ENCODE measurements at places on chromosomes 2 and 18.
A peak's percentile ranks its signal among the peaks of the same experiment; 100 is the strongest.

DNA sequence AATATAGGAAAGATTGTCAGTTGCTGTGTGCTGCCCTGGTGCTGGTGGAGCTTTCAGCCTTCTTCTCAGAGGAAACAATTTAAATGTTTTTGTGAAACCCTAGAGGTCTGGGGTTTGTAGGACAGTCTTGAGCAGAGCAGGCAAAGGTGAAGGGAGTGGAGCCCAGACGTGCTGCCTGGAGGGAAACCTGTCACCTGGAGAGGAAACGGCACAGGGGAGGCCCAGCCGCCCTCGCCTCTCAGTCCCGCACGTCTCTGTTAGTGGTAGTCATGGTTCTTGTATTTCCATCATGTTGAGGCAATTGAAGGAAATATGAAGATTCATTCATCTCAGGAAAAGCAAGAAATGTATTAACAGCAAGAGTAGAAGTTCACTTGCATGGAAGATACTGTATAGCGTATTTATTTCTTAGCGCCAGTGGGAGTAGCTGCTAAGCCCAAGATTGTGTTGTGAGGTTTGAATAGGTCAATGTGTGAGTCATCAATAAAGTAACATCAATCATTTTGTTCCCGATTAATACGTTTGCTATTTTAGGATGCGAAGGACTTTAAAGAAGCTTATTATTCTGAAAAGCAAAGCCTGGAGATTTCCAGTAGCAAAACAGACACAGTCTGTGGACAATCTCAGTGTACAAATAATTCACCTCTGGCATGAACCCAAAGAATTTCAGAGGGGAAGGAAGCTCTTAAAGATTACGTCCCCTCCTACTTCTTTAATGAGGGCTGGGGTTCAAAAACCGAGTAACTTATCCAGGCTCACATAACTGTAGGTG, 70.4 kb downstream of the LRRFIP1 start:
- no peak for DNase-seq

GRCh38 chr2:10920764-10921388, 9.1 kb downstream of the KCNF1 start:
- DNase-seq, result no peak

- no peak for DNase-seq
Measured at GRCh38 chr2:57906152-57906732, 140.4 kb upstream of the VRK2 start.

DNA sequence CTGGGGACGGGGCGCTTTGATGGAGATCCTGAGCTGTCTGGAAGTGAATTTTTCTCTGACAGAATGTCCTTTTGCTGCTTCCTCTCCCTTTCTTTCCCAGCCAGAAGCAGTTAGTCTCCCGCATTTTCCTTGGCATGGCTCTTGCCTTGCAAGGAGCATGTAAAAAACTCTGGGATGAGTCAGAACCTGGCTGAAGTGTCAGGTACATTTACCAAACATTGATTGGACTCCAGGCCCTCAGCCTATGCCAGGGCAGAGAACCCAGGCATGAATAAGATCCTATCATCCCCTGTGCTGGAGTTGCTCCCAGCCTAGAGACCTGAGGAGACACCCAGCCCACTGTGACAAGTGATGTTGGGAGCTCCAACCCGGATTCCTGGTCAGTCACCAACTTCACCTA, 21.6 kb downstream of the STON1 start:
- DNase-seq, result no peak

DNA sequence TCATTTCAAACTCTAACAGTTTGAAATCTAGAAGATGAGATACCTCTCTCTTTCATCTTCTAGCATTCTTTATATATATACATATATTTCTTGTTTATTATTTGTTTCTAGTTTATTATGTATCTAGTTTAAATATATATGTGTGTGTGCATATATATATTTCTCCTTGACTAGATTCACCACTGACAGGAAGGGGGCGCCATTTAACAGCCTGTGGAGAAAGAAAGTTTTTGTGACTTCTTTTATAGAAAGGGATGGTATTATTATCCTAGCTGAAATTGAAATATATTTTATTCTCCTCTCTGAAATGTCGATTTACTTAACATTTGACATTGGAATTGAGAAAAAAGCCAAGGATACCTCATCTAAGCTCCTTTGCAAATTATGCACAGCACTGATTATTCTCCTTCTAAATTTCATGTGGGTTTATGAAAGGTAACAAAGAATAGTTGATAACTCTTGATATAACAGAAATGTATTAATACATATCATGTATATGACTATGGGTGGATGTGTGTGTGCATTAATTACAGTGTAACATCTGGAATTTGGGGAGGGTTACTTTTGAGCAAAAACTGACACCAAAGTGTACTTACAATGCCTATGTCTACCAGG, 160.7 kb upstream of the NT5C1B start:
- no peak for DNase-seq

DNA sequence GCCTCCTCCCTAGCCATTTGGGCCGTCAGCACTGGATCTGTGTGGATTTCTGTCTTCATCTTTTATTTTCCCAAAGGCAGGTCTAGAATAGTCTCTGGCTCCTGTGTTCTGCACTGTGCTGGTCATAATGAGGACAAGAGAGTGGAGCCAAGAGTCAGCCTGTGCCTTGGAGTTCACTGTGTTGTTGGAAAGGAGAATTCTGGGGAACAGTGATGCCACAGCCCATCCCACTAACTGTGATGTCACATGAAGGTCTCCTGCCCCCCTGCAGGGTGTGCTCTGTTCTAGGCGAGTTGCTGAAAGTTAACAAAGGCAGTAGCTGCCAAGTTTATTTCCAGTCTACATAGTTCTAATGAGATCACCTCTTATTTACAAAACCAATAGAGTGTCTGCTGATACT, 248.5 kb downstream of the TPGS2 start:
- DNase-seq, result no peak

DNA sequence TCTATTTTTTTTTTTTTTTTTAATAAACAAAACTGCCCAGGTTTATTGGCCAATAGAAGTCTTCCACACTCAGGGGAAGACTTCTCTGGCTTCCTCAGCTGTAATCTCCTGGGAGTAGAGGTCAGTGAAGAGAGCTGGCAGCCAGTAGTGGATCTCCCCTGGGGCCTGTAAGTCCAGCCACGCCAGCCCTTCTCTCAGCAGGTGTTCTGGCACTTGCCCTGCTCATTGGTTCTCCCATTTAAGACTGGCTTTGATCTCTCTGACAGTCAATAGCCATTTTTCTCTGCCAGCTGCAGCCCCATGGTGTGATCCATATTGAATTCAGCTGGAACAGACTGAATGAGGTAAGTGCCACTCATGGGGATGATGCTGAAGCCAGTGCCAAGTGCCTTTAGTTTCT, 170.6 kb upstream of the SPHKAP start:
- no peak for DNase-seq

GRCh38 chr2:199739413-199740110, 111.4 kb downstream of the FTCDNL1 start:
- DNase-seq, result no peak

- DNase-seq, result no peak
Measured at GRCh38 chr18:41128545-41128944, 826.5 kb upstream of the PIK3C3 start.

DNA sequence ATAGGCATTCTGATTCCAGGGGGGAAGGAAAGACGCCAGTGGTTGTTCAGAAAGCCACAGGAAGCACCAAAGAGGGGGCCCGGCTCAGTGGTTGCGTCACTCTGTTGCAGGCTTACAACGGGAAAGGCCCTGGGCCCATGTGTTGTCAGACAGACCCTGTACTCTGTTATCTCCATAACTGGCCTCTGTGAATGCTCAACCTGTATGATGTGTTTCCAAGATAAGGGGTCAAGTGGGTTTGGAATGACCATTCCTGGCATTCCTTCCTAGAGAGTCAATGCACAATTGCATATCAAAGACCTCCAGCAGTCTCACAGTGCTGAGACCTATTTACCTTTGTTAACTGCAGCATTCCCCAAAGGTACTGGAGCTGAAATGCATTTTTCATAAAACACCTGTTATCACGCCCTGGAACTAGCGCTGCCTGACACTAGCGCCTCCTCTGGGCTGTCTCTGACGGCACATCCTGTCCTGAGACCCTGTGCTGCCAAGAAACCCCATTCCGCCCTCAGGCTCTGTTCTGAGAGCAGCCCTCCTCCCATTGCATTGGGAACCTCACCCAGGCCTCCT, 13.2 kb upstream of the LRRFIP1 start:
- no peak for DNase-seq

DNA sequence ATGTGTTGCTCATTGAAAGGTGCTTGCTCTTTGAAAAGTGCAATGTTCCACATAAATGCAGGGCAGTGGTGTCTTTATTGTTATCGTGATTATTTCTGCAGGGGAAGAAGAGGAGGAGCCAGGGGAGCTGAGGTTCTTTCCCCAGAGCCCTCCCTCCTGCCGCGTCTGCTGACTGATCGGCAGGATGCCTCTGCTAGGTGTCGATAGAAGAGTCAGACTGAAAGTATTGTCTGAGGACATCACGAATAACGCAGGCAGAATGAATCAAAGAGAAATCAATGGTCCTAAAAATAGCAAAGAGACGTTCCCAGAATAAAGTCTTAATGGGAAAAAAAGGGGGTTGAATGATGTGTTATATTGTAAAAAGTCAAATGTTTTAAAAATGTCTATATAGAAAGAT, 47.4 kb upstream of the SIX3 start:
- DNase-seq, result no peak

DNA sequence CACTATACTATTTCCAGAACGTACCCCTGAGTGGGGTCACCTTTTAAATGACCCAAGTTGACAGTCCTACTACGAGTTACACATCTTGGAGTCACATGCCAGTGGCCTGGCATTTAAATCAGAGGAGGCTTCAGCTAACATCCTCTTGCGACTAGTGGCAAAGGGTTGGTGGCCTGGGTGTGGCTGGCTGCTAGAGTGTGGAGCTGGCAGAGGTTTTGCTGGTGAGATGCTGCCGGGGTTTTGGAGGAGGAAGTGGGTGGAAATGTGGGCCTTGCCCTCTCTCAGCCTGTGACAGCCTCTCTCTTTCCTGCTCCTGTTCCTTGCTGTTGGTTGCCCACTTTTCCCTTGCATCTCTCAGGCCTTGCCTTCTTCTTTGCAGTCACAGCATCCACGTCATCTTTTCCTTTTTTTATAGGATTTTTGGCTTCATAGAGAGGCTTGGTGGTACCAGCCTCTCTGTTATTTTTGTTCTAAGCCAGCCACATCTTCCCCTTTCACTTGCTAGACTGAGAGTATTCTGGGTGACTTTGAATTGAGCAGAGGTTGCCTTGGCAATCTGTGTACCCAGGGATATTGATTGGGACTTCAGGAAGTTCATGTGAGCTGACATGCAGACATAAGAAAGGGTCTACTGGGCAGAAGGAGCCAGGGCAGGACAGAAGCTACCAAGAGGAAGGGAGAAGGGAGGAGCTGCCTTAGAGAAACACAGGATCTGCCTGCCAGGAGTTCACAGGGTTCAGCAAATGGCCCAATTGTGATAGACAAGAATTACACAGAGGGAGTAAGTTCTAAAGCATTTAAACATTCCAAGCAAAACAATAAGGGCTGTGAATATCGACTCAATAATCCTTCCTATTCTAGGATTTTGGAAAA, 55.4 kb downstream of the CDC42EP3 start:
- DNase-seq, result peak; percentile 17

DNA sequence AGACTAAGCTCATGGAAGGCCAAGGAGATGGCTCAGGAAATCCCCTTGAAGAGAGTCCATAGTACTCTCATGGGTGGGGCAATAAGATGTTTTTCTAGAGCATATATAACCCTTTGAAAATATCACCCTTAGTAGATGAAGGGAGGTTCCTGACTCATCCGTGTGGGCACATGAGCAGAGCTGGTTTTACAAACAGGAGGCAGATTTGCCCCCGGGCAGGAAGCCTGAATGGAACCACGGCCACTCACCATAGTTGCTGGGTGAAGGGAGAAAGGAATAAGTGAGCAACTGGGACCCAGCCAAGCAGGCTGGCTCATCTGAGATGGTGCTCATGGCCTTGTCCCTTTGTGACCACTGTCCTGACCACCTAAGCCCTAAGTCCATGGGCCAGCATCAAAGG, 29.0 kb upstream of the MAPRE3 start:
- DNase-seq, result no peak

DNA sequence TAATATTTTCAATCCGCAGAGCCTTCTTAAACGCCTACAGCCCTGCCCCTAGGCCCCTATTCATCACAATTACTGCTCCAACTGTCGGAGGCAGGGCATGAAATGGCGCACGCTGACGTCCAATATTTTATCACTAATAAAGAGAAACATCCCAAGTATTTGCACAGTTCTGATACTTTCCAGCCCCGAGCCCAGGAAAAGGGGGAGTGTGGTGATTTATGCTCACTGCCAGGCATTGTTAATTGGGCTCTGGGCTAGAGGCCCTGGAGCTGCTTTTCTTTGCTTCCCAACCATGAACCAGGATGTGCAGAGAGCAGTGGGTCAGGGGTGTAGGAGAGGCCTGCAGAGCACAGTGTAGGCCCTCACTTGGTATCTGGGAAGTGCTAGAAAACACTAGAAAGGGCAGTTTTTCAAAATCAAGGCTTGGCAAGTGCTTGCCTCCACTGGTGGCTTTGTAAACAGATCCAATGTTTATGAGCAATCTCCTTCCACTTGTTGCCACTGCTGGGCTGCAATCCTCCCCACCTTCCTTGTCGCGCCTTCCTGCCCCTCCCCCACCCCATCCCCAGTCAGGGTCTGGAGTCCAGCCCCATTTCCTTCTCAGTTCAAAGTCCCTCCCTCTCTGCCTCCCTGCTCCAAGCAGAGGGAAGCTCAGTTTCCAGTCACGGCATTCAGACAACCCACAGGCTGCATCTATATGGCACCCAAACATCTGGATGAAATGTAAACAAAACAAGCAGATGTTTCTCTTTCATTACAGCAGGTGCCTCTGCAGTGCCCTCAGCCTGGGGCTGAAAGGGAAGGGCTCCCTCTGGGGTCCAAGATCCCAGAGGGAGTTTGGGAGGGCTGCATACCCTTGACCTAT, 83.9 kb upstream of the PKDCC start:
- DNase-seq, result no peak

Measured in activated gamma-delta T cell (primary cell).